ENCODE measurements at places on chromosomes 5 and 9.
A peak's percentile ranks its signal among the peaks of the same experiment; 100 is the strongest.

GRCh38 chr9:7117676-7118561, 360.1 kb downstream of the KDM4C start:
- no peaks in the 10 kb centered on the region for H3K27me3 ChIP-seq
- no peak overlapping the region for H3K4me3 ChIP-seq
- H3K27ac ChIP-seq = no peak overlapping the region
- no peak for DNase-seq
- H3K36me3 ChIP-seq = no peaks in the 10 kb centered on the region

GRCh38 chr9:135032868-135033460, 54.5 kb upstream of the OLFM1 start:
- no peaks in the 10 kb centered on the region for H3K27me3 ChIP-seq
- no peaks in the 10 kb centered on the region for H3K4me1 ChIP-seq

- H3K27ac ChIP-seq = peak overlapping the region; percentile 81
- DNase-seq = peak; percentile 89
- peaks cover 80% of the 10 kb centered on the region for H3K4me1 ChIP-seq
- no peaks in the 10 kb centered on the region for H3K36me3 ChIP-seq
- no peaks in the 10 kb centered on the region for H3K27me3 ChIP-seq
These were observed 46.5 kb downstream of the RXRA start for GRCh38 chr9:134372581-134373267.

DNA sequence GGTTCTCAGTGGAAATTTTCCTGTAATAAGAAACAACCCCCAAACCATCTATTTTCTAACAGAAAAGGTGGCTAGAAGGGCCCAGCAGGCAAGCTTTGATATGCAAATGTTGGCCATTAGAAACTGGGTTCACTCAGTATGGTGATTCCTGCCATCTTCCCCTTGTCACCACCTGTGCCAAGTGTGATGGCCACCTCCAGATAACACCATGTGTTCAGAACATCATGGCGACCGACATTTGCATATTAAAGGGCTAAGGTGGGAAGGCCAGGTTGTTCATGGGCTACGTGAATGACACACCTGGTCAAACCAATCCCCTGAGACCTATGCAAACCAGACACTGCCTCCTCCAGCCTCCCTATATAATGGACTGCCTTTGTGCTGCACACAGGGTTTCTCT, 20.4 kb downstream of the FOXE1 start:
- no peak overlapping the region for H3K27ac ChIP-seq
- H3K4me3 ChIP-seq = no peak overlapping the region
- H3K36me3 ChIP-seq = no peaks in the 10 kb centered on the region
- no peaks in the 10 kb centered on the region for H3K4me1 ChIP-seq
- no peaks in the 10 kb centered on the region for H3K27me3 ChIP-seq

GRCh38 chr9:99966001-99966400, 59.5 kb downstream of the STX17 start:
- no peaks in the 10 kb centered on the region for H3K4me1 ChIP-seq
- no peak for DNase-seq
- no peak overlapping the region for H3K4me3 ChIP-seq
- H3K27ac ChIP-seq = no peak overlapping the region

DNA sequence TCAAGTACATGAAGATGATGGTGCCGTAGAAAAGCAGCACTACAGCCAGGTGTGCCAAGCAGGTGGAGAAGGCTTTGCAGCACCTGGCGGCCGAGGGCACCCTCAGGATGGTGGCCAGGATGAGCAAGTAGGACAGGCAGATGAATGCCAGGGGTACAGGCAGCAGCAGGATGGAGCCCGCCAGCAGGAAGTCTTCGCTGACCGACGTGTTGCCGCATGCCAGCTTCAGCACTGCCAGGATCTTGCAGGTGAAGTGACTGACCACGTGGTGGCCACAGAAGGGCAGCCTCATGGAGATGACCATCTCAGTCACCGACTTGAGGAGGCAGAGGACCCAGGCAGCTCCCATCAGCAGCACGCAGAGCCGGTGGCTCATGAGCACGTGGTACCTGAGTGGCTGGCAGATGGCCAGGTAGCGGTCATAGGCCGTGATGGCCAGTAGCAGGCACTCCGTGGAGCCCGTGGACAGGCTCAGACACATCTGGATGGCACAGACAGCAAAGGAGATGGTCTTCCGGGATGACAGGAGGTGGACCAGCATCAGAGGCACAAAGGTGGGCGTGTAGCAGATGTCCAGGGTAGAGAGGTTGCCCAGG, 482 bp downstream of the OR13J1 start:
- H3K4me3 ChIP-seq = no peak overlapping the region
- H3K27me3 ChIP-seq = no peaks in the 10 kb centered on the region
- H3K4me1 ChIP-seq = no peaks in the 10 kb centered on the region

GRCh38 chr9:26243726-26244125, 565.5 kb upstream of the TUSC1 start:
- DNase-seq = no peak
- no peaks in the 10 kb centered on the region for H3K27me3 ChIP-seq
- H3K4me3 ChIP-seq = no peak overlapping the region
- H3K27ac ChIP-seq = no peak overlapping the region
- no peaks in the 10 kb centered on the region for H3K36me3 ChIP-seq

GRCh38 chr5:171702135-171702770, 83.4 kb upstream of the SMIM23 start:
- no peak overlapping the region for H3K4me3 ChIP-seq
- no peaks in the 10 kb centered on the region for H3K27me3 ChIP-seq
- no peaks in the 10 kb centered on the region for H3K36me3 ChIP-seq
- H3K27ac ChIP-seq = no peak overlapping the region
- no peaks in the 10 kb centered on the region for H3K4me1 ChIP-seq
- no peak for DNase-seq

- H3K4me1 ChIP-seq = no peaks in the 10 kb centered on the region
- no peaks in the 10 kb centered on the region for H3K27me3 ChIP-seq
- DNase-seq = peak; percentile 70
- H3K27ac ChIP-seq = no peak overlapping the region
These were observed 38.9 kb downstream of the SLC9A3 start for GRCh38 chr5:485113-485945.

DNA sequence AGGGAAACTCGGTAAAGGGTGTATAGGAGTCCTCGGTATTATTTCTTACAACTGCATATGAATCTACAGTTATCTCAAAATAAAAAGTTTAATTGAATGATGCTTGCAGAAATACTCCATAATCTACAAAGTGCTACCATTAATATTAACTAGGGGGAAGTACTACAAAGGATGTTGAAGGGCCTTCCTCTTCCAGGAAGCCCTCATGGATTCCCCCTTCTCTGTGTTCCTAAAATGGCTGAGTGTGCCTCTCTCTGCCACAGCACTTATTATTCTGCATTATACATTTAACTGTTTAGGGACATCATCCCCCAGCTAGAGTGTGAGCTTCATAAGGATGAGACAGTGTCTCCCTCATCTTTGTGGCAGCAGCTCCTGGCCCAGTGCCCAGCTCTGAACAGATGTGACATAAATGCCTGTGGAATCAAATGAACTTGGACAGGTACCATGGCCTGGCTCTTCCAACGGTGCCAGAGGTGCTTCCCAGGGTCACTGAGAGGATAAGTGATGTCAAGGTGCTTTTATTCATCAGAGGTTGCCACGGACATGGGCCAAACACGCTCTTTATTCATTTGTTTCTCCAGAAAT, 99.5 kb downstream of the PAX5 start:
- H3K36me3 ChIP-seq = no peaks in the 10 kb centered on the region
- no peaks in the 10 kb centered on the region for H3K4me1 ChIP-seq
- DNase-seq = no peak

GRCh38 chr9:89498852-89499480, 1.1 kb upstream of the SEMA4D start:
- no peak for DNase-seq
- H3K36me3 ChIP-seq = no peaks in the 10 kb centered on the region
- peak overlapping the region; percentile 53 for H3K27ac ChIP-seq

DNA sequence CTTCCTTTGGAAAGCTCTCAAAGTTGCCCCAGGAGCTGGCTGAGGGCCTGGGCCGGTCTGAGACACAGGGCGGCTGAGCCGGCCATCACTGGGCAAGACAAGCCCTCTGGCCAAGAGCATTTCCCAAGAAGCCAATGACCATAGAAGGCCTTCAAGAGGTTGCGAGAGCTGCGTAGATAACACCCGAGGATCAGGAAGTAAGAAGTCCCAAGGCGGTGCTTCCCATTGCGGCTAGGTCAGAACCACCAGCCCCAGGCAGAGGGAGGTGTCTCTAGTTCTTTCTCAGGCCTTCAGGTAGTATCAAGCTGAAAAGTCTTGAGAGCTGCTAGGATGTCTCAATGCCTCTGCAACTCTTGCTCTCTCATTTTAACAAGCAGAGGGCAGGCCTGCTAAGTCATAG, 54.0 kb upstream of the C5orf58 start:
- H3K4me1 ChIP-seq = no peaks in the 10 kb centered on the region
- H3K27me3 ChIP-seq = no peaks in the 10 kb centered on the region
- no peaks in the 10 kb centered on the region for H3K36me3 ChIP-seq
- DNase-seq = peak; percentile 39
- no peak overlapping the region for H3K27ac ChIP-seq

GRCh38 chr5:135071311-135071710, 37.3 kb upstream of the PITX1 start:
- no peak for DNase-seq
- no peak overlapping the region for H3K27ac ChIP-seq
- H3K36me3 ChIP-seq = no peaks in the 10 kb centered on the region
- no peaks in the 10 kb centered on the region for H3K27me3 ChIP-seq

- H3K36me3 ChIP-seq = no peaks in the 10 kb centered on the region
- DNase-seq = no peak
- no peak overlapping the region for H3K4me3 ChIP-seq
- no peak overlapping the region for H3K27ac ChIP-seq
- no peaks in the 10 kb centered on the region for H3K27me3 ChIP-seq
These were observed 657.2 kb downstream of the TLE1 start for GRCh38 chr9:81032030-81032572.

DNA sequence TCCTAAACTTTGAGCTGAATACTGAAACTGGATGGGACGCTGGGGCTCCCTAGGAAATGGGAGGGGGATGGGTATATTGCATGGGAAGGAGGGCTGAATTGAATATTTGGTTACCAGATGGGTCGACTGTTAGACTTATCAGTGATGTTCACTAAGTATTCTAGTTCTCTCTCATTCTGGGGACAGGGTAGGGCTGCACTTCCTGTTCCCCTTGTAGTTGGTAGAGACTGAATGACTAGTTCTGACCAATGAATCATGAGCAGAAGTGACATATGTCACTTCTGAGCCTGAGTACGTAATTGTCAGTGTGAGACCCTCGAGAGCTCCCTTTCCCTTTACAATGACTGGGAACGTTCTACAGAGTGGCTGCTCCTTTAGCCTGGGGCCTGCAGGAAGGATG, 55.5 kb upstream of the DMRT1 start:
- H3K27ac ChIP-seq = no peak overlapping the region
- H3K4me3 ChIP-seq = no peak overlapping the region
- H3K27me3 ChIP-seq = no peaks in the 10 kb centered on the region
- H3K4me1 ChIP-seq = no peaks in the 10 kb centered on the region
- no peaks in the 10 kb centered on the region for H3K36me3 ChIP-seq

DNA sequence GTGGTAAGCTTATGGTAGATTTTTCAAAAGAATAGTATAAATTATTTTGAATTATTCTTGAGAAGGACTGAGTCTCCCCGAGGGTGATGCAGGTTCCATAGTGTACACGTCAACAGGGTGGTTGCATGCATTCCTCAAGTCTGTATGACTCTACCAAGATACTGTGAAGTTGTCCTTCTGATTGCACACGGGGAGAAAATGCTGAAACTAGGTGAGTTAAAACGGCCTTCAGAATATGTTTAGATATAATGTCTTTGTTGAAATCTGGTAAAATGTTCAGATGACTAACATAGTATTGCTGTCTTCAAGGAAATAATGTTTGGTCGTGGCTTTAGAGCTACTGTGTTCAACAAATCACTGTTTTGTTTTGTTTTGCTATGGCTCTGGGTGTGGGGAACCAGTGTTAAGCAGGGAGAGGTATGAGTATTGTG, 22.4 kb upstream of the TNFAIP8 start:
- no peaks in the 10 kb centered on the region for H3K36me3 ChIP-seq
- no peak overlapping the region for H3K27ac ChIP-seq
- peaks cover 14% of the 10 kb centered on the region for H3K4me1 ChIP-seq
- H3K27me3 ChIP-seq = no peaks in the 10 kb centered on the region

GRCh38 chr5:40333459-40334241, 346.1 kb upstream of the PTGER4 start:
- no peaks in the 10 kb centered on the region for H3K27me3 ChIP-seq
- no peak overlapping the region for H3K4me3 ChIP-seq
- no peak overlapping the region for H3K27ac ChIP-seq
- no peaks in the 10 kb centered on the region for H3K4me1 ChIP-seq
- no peaks in the 10 kb centered on the region for H3K36me3 ChIP-seq

DNA sequence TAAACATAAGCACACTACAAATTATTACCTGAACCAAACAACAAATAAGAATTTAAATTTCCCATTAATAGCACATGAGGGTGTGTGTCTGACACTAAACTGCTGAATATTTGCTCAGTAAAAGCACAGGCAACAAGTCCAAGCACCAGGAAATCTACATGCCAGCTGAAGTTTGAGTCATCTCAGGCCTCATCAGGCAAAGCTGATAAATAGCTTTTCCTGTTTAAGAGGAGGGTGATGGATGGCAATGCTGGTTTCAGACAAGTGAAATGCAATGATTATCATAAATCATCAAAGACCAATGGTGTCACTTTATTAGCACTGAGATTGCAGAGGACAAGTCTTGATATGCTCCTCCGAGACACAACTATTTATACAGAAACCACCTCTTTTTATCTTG, 1668.0 kb upstream of the C9orf72 start:
- no peaks in the 10 kb centered on the region for H3K36me3 ChIP-seq
- no peak overlapping the region for H3K27ac ChIP-seq
- H3K4me3 ChIP-seq = no peak overlapping the region
- DNase-seq = no peak

- no peaks in the 10 kb centered on the region for H3K27me3 ChIP-seq
- no peak for DNase-seq
- peaks cover 10% of the 10 kb centered on the region for H3K36me3 ChIP-seq
- H3K4me3 ChIP-seq = no peak overlapping the region
- peaks cover 25% of the 10 kb centered on the region for H3K4me1 ChIP-seq
These were observed 27.7 kb downstream of the FGD3 start for GRCh38 chr9:92974761-92975755.

- no peaks in the 10 kb centered on the region for H3K36me3 ChIP-seq
- H3K4me3 ChIP-seq = no peak overlapping the region
- H3K4me1 ChIP-seq = no peaks in the 10 kb centered on the region
- no peaks in the 10 kb centered on the region for H3K27me3 ChIP-seq
- no peak overlapping the region for H3K27ac ChIP-seq
- no peak for DNase-seq
These were observed 311.9 kb upstream of the ANKH start for GRCh38 chr5:15183520-15183919.

- no peaks in the 10 kb centered on the region for H3K36me3 ChIP-seq
- DNase-seq = no peak
- H3K27me3 ChIP-seq = no peaks in the 10 kb centered on the region
- no peak overlapping the region for H3K4me3 ChIP-seq
These were observed 122.5 kb downstream of the SLC1A3 start for GRCh38 chr5:36728697-36729543.

- no peaks in the 10 kb centered on the region for H3K36me3 ChIP-seq
- no peaks in the 10 kb centered on the region for H3K4me1 ChIP-seq
- no peaks in the 10 kb centered on the region for H3K27me3 ChIP-seq
- no peak for DNase-seq
These were observed 13.4 kb downstream of the MAST4 start for GRCh38 chr5:66609615-66610014.
